ENCODE measurements at places on chromosomes 11 and 22.

GRCh38 chr22:30245985-30246813, at the start of gene LIF:
Gene LIF, minus strand, starts transcription at chr22:30246759. Its CDS starts 64 bp downstream, at chr22:30246695.
- peaks cover 47% of the 10 kb centered on the region for H3K4me1 ChIP-seq
- H3K27me3 ChIP-seq = peaks cover 14% of the 10 kb centered on the region
- no peaks in the 10 kb centered on the region for H3K36me3 ChIP-seq
- no peak within 1 kb of the TSS for H3K27ac ChIP-seq

GRCh38 chr11:106156290-106156937, 79.0 kb downstream of the AASDHPPT start:
- no peak for DNase-seq
- H3K27ac ChIP-seq = no peak overlapping the region
- H3K4me3 ChIP-seq = no peak overlapping the region

GRCh38 chr11:117696540-117696939, 100.5 kb downstream of the DSCAML1 start:
- H3K36me3 ChIP-seq = no peaks in the 10 kb centered on the region
- DNase-seq = no peak
- no peaks in the 10 kb centered on the region for H3K4me1 ChIP-seq
- no peak overlapping the region for H3K4me3 ChIP-seq
- peaks cover 28% of the 10 kb centered on the region for H3K27me3 ChIP-seq
- H3K27ac ChIP-seq = no peak overlapping the region

- H3K27ac ChIP-seq = no peak overlapping the region
- DNase-seq = no peak
- H3K4me3 ChIP-seq = no peak overlapping the region
- no peaks in the 10 kb centered on the region for H3K27me3 ChIP-seq
Measured at GRCh38 chr11:58024601-58025091, 965 bp downstream of the OR9Q1 start.

DNA sequence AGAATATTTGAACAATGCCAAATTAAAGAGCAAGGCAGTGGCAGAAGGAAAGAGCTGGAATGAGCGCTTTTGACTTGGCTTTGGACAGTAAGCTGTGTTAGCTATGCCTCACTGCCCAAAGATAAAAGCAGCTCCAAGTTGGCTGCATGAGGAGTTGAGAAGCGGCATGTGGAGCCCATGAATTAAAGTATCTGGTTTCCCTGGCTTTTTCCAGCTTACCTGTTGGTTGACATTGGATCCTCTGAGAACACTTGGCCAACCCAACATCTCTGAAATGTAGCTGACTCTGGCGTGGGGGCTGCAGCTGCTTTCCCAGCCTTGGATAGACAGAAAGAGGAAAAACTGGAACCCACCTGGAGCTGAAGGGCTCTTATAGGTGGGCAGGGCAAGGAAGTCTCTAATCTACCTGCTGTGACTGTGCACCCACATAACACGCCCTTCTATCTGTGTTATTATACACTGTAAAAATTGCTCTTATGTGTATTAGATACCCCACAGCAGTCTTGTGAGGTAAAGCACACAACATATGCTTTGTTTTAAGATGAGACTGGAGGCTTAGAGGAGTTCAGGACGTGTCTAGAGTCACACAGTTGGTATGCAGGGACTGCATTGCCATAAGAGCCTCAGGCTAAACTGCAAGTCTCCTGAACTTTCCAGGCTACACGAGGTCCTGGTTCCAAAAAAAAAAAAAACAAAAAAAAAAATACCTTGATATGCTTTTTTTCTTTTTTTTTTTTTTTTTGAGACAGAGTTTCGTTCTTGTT, 5.8 kb downstream of the UBASH3B start:
- no peaks in the 10 kb centered on the region for H3K36me3 ChIP-seq
- H3K27me3 ChIP-seq = no peaks in the 10 kb centered on the region
- H3K27ac ChIP-seq = no peak overlapping the region
- no peak for DNase-seq
- peaks cover 7% of the 10 kb centered on the region for H3K4me1 ChIP-seq

GRCh38 chr11:79400717-79401330, 40.0 kb downstream of the TENM4 start:
- peaks cover 5% of the 10 kb centered on the region for H3K4me1 ChIP-seq
- H3K36me3 ChIP-seq = no peaks in the 10 kb centered on the region
- no peak for DNase-seq
- H3K27me3 ChIP-seq = no peaks in the 10 kb centered on the region
- no peak overlapping the region for H3K4me3 ChIP-seq

GRCh38 chr11:33258631-33259205, 1.5 kb downstream of the HIPK3 start:
- peak overlapping the region; percentile 99 for H3K27ac ChIP-seq
- H3K36me3 ChIP-seq = no peaks in the 10 kb centered on the region
- peak overlapping the region; percentile 72 for H3K4me3 ChIP-seq
- H3K4me1 ChIP-seq = peaks cover 49% of the 10 kb centered on the region

DNA sequence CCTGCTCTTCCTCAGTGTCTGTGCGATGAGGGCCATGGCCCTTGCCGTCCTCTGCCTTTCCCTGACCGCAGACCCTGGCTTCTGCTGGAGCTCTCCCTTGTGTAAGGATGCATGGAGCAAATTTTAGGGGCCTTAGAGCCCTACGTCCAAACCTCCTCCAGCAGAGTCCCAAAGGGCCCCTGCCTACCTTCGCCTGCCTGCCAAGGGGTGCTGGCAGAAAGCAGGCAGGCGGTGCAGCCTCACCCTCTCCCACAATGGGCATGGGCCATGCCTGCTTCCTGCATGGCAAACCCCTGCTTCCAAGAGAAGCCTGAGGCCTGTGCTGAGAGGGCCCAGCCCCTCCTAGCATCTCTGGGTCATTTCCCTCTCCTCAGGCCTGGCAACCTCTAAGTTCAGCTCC, 71.3 kb upstream of the FGF3 start:
- DNase-seq = no peak
- H3K4me1 ChIP-seq = no peaks in the 10 kb centered on the region
- H3K36me3 ChIP-seq = no peaks in the 10 kb centered on the region
- H3K4me3 ChIP-seq = no peak overlapping the region
- H3K27ac ChIP-seq = no peak overlapping the region

DNA sequence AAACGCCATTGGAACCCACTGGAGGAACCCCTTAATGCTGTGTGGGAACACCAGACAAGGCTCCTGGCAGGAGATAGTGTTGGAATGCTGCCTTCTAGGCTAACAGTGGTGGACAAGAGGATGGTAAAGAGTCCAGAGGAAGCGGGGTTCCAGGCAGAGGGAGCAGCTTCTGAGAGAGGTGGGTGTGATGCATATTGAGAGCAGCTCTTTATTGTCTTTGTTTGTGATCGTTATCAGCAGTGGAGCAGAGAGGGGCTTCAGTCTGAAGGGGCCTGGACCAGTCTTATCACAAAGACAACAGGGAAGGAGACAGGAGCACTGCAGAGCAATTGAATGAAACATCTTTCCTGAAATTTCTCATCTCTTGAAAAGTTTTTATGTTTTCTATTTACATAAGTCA, 106.8 kb upstream of the PLET1 start:
- H3K36me3 ChIP-seq = no peaks in the 10 kb centered on the region
- H3K4me1 ChIP-seq = no peaks in the 10 kb centered on the region
- no peak for DNase-seq
- H3K27me3 ChIP-seq = no peaks in the 10 kb centered on the region

DNA sequence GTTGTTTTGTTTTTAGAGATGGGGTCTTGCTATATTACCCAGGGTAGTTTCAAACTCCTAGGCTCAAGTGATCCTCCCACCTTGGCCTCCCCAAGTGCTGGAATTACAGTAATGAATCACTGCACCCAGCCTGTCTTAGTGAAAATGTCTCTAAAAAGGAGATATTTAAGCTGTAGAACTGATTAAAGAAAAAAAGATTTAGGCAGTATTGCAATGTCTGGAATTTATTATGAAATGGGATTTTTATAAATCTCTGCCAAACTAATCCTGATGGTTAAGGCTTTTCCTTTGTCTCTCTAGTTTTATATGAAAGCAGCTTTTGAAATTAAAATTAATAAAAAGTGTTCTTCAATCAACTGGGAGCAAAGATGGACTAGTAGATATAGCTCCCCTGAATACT, 2.1 kb downstream of the PLAAT3 start:
- H3K27me3 ChIP-seq = no peaks in the 10 kb centered on the region
- H3K36me3 ChIP-seq = no peaks in the 10 kb centered on the region
- H3K4me3 ChIP-seq = no peak overlapping the region
- DNase-seq = no peak
- H3K4me1 ChIP-seq = peaks cover 44% of the 10 kb centered on the region
- no peak overlapping the region for H3K27ac ChIP-seq

DNA sequence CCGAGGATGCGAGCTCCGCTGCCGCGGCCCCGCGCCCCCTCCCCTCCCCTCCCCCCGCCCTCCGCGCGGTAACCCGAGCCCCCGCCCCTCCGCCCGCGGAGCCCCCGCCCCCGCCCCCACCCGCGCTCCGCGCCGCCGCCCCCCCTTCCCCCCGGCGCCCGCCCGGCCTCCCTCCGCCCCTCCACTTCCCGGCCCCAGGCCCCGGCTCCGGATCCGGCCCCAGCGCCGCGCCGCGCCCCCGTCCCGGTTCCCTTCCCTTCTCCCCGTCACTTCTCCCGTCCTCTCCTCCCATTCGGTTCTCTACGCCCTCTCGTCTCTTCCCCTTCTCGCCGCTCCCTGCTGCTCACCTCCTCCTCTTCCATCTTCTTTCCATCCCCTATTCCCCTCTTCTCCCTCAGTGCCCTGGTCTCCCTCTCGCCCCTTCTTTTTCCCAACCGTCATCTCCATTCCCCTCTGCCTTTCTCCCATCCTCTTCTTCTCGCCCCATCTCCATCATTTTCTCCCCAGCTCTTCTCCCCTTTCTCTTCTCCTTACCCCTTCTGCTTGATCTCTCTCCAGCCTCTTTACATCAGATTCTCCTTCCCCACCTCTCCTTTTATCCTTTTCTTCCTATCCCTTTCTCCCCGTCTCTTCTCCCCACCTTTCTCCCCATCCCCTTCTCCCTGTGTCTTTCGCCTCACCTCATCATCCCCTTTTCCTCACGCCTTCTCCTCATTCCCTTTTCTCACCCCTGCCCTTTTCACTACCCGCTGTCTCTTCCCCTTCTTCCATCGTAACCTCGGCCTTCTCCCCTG, at the start of gene DCHS1:
DCHS1 (minus strand) TSS at position 20 of the 794 bp plus-strand sequence. CDS start 14,196 bp downstream, outside the sequence.
- no peaks in the 10 kb centered on the region for H3K27me3 ChIP-seq
- no peak for DNase-seq
- H3K36me3 ChIP-seq = no peaks in the 10 kb centered on the region
- H3K27ac ChIP-seq = peak within 1 kb of the TSS; percentile 71

- peaks cover 7% of the 10 kb centered on the region for H3K4me1 ChIP-seq
- no peak overlapping the region for H3K27ac ChIP-seq
- H3K27me3 ChIP-seq = peaks cover 5% of the 10 kb centered on the region
- H3K36me3 ChIP-seq = no peaks in the 10 kb centered on the region
- peak; percentile 28 for DNase-seq
Measured at GRCh38 chr11:120525261-120526171, 14.0 kb downstream of the GRIK4 start.

DNA sequence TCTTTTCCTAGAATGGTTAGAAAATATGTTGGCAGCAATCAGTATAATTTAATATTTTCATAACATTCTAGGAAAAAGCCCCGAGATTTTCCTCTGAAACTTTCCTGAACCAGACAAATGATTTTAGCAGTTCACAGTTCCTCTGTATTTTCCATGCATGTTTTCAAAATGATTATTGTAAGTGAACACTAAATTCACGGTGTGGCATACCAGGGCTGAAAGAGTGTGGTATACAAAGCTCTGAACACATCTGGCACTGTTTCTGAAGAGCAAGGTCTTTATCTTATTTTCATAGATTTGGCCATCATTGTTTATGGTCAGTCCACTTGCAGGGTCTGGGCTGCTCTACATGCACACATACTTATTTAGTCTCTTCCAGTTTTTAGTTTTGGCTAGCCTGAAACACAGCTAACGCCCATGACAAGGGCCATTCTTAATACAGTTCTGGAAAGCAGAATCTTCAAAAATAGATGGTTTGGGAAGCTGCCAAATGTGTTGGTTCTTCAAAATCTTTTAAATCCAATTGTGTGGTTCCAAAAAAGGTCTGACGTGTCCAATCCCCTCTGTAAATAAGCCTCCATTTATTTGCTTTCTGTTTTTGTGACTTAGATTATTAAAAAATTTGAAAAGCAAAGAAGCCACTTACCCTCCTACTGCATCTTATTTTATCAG, 7.9 kb upstream of the GAB2 start:
- no peak overlapping the region for H3K27ac ChIP-seq
- H3K4me3 ChIP-seq = no peak overlapping the region
- H3K36me3 ChIP-seq = no peaks in the 10 kb centered on the region
- DNase-seq = no peak

DNA sequence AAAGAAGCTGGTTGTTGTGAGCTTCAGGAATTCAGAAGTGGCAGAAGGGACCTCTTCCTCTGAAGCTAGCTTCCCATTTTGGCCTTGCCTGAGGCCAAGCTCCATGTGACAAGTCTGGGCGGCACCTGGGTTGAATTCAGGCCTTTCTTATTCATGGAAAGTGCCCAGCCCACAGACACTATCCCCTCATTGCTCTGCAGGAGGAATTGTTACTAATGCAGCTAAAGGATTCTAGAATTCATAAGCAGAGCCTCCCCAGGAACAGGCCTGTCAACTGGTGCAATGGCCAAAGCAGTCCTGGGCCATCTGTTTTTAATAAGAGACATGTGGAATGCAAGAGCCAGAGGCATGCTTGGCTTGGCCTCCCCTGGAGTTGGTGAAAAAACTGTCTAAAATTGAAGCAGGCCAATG, 71.4 kb downstream of the SLC1A2 start:
- no peaks in the 10 kb centered on the region for H3K27me3 ChIP-seq
- peaks cover 18% of the 10 kb centered on the region for H3K4me1 ChIP-seq
- no peaks in the 10 kb centered on the region for H3K36me3 ChIP-seq
- H3K27ac ChIP-seq = peak overlapping the region; percentile 59
- DNase-seq = no peak

DNA sequence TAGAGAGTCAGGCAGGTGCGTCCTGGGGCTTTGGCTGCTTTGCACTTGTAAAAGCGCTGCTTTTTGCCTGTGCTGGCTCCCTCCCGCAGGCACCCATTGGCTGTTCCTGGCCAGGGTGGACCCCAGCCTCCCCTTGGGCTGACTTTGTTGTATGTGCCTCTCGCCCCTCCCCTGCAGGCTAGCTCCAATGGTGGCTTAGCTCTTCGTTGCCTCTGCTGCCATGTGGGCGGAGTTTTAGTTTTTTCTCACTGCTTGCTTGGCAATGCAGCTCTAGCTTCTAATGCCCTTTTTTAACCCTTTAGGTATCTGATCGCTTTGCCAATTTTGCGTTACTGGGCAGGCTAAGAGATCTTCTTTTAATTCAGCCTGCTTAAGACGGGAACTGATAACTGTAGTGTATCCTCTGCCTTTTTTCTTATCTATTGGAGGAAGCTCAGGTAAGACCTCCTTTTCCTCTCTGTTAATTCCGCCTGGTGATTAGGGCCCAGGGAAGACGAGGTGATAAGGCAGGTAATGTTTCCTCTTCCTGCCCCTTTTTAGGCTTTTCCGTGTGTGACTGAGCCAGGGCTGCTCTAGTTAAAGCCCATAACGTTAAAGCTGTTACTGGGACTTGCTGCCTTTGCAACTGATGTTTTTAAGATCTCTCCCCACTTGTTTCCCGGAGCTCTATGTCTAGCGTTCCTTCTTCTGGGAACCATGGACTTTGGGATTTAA, 11.7 kb upstream of the GLYATL1 start:
- DNase-seq = no peak
- peak overlapping the region; percentile 20 for H3K4me3 ChIP-seq
- H3K27ac ChIP-seq = no peak overlapping the region
- no peaks in the 10 kb centered on the region for H3K27me3 ChIP-seq
- peaks cover 31% of the 10 kb centered on the region for H3K4me1 ChIP-seq

Measured in suprapubic skin (tissue), 4 donors.